Urothelium cell line (cell line): ENCODE measurements at places on chromosomes 4 and X.

- DNase-seq: no peak
Observed at GRCh38 chrX:19881559-19881958, 5.8 kb downstream of the SH3KBP1 start.

- peak; percentile 49 for DNase-seq
Observed at GRCh38 chr4:121307445-121308327, 73.1 kb downstream of the QRFPR start.

- DNase-seq: peak; percentile 28
Observed at GRCh38 chr4:156774422-156774821, 197.2 kb downstream of the PDGFC start.

DNA sequence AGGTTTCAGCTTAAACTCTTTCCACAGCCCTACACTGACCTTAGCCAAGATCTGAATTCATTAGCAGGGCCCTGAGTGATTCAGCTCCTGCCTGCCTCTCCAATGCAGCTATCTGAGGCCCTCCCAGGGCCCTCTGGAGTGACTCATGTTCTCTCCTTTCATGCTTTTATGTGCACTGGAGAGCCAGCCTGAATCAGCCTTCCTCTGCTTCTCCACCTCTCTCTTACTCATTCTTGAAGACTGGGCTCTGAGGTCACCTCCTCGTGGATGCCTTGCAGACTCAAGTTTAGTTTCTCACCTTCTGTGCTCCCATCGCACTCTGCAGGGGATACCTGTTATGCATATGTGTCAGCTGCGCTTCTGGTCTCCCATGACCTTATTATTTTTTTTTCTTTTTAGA lies 3.1 kb upstream of the OCIAD2 start:
- DNase-seq: peak; percentile 94

DNA sequence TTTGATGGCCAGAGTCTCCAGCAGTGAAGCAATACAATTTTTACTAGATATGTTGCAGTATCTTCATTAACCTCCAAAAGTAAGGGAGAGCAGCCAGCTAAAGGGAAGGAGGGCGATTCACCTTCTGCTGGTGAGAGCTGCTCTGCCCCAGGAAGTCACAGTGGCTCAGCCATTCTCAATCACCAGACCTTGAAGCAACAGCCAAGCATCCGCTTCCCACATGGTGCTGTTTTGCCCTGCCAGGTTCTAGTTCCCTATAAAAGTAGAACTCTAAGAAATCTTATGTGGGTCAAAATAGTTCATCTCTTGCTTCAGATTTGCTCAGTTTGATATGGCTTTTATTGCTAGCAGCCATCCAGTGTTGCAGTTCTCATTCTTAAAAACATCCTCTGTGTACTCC lies 166.8 kb downstream of the STIM2 start:
- no peak for DNase-seq
